ENCODE measurements at places on chromosomes 16 and 17.

DNA sequence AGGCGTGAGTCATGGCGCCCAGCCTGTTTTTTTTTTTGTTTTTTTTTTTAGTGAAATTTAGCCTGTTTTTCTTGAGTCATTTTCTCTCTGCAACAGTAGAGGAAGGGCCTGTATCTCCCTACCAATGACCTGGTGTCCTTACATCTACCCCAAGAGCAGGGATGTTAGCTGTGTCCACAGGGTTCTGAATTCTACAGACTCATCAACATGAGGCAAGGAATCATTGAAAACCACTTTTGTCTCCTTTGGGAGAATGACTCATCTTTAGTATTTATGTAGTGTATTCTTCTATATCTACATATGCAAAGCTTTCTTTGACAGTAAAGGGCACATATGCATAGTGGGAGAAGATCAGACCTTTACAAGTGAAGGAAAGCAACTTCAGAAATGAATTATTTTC, 105.3 kb downstream of the SPECC1 start:
- no peak for DNase-seq

GRCh38 chr17:44829523-44830358, at the start of gene GJC1:
Gene GJC1 (minus strand): TSS chr17:44830287. CDS start chr17:44805817, 24,470 bp downstream.
- DNase-seq, result no peak

DNA sequence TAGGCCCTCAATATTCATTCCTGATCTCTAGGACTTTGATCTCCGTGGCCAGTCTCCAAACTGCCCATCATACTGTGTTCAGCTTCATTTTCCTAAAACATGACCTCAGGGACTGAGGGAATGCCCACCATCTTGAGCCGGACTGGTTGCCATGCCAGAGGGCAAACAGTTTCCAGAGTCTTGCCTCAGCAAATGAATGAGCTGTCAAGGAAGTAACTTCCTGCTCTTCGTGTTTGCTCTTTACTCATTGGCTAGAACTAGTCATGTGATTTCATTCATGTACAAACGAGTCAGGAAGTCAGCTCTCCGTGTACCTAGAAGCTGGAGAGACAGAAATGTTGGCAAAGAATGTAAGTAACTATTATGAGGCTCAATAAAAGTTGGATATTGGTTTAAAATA, 50.2 kb downstream of the ANKFN1 start:
- no peak for DNase-seq

- no peak for DNase-seq
Observed at GRCh38 chr17:9854255-9854654, 28.5 kb downstream of the GLP2R start.

DNA sequence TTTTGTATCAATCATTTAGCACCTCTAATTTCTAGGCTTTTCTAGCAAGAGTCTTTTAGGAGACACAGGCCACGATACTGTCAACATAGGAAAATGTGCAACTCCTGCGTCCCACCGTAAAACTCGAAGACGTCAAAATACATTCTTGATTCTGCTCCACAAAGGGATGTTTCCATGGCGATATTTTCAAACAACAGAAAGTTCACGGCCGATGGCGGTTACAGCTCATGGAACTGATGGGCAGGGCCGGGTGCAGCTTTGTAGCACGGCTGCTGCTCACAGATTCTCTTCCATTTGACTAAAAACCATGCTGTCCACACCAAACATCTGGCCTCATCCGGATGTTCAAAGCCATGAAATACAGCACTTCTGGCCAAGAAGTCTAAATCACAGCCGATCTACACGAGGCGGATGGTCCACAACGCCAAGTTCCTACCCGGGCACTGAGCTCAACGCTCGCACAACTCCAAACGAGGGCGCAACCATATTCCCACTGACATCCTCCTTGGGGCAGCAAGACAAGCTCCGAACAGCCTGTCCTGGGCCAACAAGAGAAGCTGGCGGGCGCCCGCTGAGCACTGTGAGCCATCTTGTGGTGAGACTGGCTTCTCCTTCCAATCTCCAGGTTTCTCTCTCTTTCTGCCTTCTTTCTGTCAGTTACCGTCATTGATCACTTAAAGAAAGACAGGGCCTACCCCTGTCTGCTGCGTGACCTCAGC, 79.8 kb downstream of the ZNF778 start:
- no peak for DNase-seq

DNA sequence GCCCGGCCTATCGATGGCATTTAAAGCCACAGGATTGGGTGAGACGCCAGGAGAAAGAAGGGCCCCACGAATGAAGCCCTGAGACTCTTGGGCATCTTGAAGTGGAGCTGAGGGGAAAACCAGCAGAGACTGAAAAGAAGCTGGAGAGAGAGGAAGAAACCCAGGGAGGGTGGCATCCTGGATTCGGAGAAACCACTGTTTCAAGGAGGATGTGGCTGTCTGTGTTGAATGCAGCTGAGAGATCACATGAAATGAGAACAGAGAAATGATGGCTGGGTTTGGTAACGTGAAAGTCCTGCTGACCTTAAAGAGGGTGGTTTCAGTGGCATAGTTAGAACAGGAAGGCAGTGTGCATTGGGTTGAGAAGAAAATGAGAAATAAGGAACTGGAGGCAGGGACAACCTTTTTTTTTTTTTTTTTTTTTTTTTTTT, 3.8 kb downstream of the TNFSF12 start:
- DNase-seq, result no peak
